Activated CD4-positive, alpha-beta memory T cell treated with anti-CD3 and anti-CD28 coated beads for 36 hours (primary cell): ENCODE measurements at places on chromosomes 13 and 19. TPM values are rescaled to one million over a fixed set of nuclear protein-coding genes. Genes with fewer than 3 reads are reported as not detected.

GRCh38 chr13:110557610-110558305, 3.8 kb downstream of the RAB20 start:
- DNase-seq: no peak

DNA sequence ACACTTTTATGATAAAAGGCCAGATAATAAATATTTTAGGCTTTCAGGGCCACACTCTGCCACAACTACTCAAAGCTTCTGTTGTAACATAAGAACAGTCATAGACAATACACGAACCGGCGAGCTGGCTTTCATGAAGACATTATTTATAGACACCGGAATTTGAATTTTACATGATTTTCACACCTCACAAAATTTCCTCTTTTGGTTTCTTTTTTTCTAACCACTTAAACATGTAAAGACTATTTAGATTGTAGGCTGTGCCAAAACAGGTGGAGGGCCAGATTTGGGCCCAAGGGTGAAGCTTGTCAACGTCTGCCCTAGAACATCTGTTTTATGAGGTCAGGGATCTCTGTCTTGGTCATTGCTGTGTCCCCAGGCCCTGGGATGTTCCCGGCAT, 29.7 kb upstream of the FXYD3 start:
- no peak for DNase-seq

GRCh38 chr13:24632382-24633121, 47.7 kb upstream of the ATP12A start:
- no peak for DNase-seq

DNA sequence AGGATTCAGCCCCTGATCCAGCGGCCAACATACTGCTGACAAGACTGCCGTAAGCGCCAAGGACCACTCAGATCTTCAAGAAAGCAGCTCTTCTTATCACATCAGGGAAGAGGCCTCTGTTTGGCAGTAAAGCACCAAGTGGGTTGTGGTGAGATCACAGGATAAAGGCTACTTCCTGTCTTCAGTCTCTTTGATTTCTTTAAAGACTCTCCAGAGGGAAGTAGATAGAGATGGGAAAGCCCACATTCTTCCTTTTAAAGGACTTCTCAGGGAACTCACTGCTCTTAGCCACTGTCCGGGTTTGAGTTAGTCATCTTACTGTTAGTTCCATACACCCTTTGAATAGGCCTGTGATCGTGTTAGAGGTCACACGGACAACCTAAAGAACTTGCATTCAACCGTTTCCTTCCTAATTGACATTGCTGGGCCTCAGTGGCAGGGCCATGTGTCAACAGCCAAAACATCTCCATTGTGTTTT, 47.2 kb upstream of the POMP start:
- peak; percentile 30 for DNase-seq

BRME1 gene
- 9.0 TPM for total RNA-seq

RAB4B gene
- 38.0 TPM for total RNA-seq

SIAH3 gene
- total RNA-seq: 0.05 TPM
